ENCODE measurements at places on chromosomes 1 and 21.

DNA sequence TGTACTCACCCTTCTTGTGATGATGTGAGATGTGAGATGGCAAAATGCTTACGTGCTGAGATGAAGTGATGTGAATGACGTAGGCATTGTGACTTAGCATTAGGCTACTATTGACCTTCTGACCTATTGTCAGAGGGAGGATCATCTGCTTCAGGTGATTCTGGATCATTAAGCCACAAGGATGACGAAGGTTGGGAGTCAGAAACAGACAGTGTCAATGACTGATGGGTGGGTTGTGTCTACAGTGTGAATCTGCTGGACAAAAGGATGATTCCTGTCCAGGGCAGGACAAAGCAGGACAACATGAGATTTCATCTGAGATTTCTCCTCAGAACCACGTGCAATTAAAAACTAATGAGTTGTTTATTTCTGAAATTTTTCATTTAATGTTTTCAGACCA is 129.0 kb downstream of the GABPA start:
- DNase-seq = no peak

DNA sequence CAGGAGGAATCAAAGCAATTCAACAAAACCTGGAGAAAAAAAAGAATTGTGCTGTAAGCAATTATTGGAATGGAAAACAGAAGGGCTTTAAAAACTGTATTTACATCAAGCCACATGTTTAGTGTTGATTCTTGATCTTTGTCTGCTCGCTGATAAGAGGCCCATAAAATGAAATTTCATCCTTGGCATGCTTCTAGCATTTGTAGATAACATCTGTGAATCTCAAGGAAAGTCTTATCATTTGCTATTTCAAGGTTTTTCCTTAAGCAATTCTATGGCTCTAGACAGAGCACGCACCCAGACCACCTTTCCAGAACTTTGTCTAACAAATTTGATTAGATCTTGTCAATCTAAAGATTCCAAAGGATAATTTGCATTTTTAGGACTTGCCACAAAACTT is 181.0 kb upstream of the FGGY start:
- no peak for DNase-seq

GRCh38 chr1:44576456-44577150 is 97.7 kb downstream of the TMEM53 start:
- DNase-seq = peak; percentile 66

- DNase-seq = no peak
Measured at GRCh38 chr21:31909153-31910073, 36.6 kb downstream of the HUNK start.

- DNase-seq = no peak
Measured at GRCh38 chr1:155170806-155171205, 2.3 kb downstream of the KRTCAP2 start.

GRCh38 chr1:37092937-37093336 is 58.6 kb upstream of the GRIK3 start:
- no peak for DNase-seq

DNA sequence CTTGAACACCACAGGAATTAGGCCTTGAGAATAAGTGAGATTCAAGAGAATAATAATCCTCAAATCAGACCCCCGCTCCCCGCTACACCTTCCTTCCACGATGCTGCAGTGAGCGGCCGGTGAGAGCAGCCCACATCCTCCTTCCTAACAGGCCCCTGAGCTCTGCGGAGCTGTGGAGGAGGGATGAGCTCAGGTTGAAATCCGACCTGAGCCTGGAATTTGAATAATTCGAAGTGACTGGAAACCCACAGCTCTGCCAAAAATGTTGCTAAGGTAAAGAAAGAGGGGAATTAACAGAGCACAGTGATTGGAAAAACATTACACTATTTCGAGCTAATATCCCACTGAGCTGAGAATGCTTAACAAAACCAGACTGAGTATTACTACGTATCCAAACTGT is 90.0 kb downstream of the URB2 start:
- peak; percentile 72 for DNase-seq

DNA sequence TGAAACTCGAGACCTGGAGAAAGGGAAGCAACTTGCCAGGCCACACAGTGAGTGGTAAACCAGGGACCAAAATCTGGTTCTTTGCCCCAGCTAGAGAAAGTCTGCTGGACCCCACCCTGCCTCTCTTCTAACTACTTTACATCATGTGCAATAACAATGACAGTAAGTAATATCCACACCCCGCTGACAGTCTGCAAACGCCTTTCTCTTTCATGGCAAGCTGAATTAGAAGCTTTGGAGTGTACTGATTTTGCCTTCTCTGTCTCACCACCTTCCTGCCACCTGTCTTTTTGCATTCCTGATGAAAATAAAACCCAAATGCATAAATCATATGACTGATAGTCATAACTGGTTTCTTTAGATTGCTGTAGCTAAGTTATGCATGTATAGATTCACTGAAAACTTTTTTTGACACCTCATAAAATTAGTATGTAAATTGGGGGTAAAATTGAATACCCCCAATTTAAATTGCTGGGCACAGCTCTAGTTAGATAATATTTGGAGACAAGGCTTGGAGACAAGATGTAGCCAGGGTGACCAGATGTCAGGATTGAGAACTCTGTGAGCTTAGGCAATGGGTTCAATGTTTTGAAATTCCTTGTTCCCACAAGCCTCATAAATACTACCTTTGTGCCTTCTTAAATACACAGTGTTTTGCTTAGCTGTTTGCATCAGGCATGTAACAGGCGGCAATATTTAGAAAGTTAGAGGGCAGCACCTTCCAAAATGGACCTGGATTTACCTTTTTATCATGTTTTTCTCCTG is 73.5 kb downstream of the ST6GALNAC5 start:
- no peak for DNase-seq

GRCh38 chr1:179493323-179493722 is 82.4 kb downstream of the NPHS2 start:
- DNase-seq = no peak

DNA sequence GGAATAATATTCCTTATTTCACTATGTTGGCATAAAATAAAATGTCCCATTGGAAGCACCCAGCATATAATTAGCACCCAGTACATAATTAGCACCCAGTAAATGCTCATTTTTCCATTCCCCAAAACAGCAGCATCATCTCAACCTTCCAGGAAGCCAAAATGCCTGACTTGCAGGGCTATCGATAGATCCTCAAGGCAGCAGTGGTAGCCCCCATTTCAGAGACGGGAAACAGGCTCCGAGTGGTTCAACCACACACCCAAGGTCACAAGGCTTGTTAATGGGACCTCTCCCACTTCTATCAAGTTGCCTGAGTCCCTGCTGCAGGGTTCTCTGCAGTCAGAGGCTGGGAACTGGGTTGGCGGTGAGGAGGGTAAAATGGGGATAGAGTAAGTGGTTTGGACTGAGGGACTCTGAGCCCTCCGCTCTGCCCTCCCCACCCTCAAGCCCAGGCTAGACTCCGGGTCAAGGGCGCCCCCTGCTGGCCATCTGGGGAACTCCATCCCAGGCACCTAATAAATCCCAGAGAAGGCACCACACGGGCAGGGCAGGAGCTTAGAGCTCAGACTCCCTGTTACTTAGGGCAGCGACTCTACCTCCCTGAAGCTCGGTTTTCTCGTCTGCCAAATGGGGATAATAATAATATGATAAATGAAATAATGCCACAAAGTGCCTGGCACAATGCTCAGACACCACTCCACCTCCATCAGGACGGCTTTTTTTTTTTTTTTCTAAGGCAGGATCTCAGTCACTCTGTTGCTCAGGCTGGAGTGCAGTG is 21.9 kb upstream of the LAPTM5 start:
- peak; percentile 71 for DNase-seq

DNA sequence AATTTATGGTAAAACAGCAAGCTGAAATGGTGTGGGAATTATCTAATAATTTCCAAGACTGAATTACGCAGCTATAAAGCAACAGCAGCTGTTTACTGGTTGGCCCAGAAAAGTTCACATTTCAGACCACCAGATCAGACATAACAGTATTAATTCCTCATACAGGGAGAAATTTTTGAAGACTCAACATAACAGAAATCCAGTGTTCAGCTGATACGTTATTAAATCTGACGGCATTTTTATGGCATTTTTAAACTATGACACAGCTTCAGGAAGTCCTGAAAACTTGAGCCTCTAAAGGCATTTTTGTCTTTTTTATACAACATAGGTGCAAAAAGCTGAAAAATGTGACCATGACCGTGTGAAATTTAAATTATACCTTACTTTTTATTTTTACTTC is 91.2 kb downstream of the APP start:
- peak; percentile 58 for DNase-seq
